CD4-positive, alpha-beta T cell (primary cell): ENCODE measurements at places on chromosomes 7 and 10. TPM values are rescaled to one million over a fixed set of nuclear protein-coding genes. Genes with fewer than 3 reads are reported as not detected.

The NKX6-2 gene
- total RNA-seq = not detected

The GRB10 gene
- 8.4 TPM for total RNA-seq

The EIF5AL1 gene
- total RNA-seq = 0.14 TPM

The HMX2 gene
- not detected for total RNA-seq

The CALU gene
- total RNA-seq = 28.4 TPM

The SUN3 gene
- total RNA-seq = not detected

The TMEM229A gene
- not detected for total RNA-seq

The PTPN20 gene
- total RNA-seq = 2.5 TPM

- no peaks in the 10 kb centered on the region for H3K27me3 ChIP-seq
- peaks cover 11% of the 10 kb centered on the region for H3K4me1 ChIP-seq
- H3K36me3 ChIP-seq = no peaks in the 10 kb centered on the region
- no peak overlapping the region for H3K4me3 ChIP-seq
- H3K27ac ChIP-seq = no peak overlapping the region
- DNase-seq = no peak
These were observed 76.8 kb downstream of the GATA3 start for GRCh38 chr10:8130973-8131911.

DNA sequence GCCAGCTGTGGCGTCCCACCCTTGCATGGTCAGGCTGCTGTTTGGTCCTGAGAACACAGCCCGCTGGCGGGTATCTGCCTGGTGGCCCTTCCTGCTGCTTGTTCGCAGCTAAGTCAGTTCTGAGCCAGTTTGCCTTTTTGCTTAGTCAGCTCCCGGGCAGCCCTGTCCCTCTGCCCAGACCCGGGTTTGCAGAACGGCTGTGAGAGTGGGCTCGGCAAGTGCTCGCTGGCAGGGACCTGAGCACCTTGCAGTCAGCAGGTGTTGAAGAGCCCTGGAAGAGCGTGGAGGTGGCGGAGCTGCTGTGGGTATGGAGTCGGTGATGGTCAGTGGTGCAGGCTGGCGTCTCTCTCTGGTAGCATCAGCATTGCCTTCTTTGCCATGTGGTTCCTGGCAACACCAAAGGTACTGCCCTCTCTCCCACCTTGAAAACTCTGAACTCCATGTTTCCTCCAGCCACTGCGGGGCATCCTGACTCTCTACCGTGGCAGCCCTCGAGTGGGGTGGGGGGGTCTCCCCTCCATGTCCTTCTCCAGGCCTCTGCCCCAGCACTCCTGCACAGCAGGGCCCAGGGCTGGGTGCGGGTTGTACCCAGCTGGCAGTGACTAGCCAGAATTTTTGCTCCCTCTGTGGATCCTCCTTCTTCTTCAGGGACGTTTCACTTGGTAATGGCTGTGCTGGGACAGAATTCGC is 4.6 kb downstream of the INPP5A start:
- H3K27me3 ChIP-seq = no peaks in the 10 kb centered on the region
- no peak overlapping the region for H3K27ac ChIP-seq
- H3K4me1 ChIP-seq = peaks cover 90% of the 10 kb centered on the region
- DNase-seq = no peak
- H3K4me3 ChIP-seq = no peak overlapping the region

- H3K36me3 ChIP-seq = no peaks in the 10 kb centered on the region
- H3K4me3 ChIP-seq = no peak overlapping the region
- H3K27me3 ChIP-seq = no peaks in the 10 kb centered on the region
These were observed 89.4 kb downstream of the ITGA8 start for GRCh38 chr10:15630353-15630752.

GRCh38 chr7:22786290-22786932 is 36.2 kb downstream of the TOMM7 start:
- no peaks in the 10 kb centered on the region for H3K27me3 ChIP-seq
- H3K27ac ChIP-seq = no peak overlapping the region
- no peak for DNase-seq
- no peak overlapping the region for H3K4me3 ChIP-seq
- no peaks in the 10 kb centered on the region for H3K36me3 ChIP-seq
- H3K4me1 ChIP-seq = no peaks in the 10 kb centered on the region

- H3K27me3 ChIP-seq = no peaks in the 10 kb centered on the region
- DNase-seq = peak; percentile 16
- peaks cover 8% of the 10 kb centered on the region for H3K36me3 ChIP-seq
- H3K4me1 ChIP-seq = peaks cover 16% of the 10 kb centered on the region
- H3K27ac ChIP-seq = peak overlapping the region; percentile 73
These were observed 75.1 kb downstream of the ANKRD61 start for GRCh38 chr7:6106140-6106904.

DNA sequence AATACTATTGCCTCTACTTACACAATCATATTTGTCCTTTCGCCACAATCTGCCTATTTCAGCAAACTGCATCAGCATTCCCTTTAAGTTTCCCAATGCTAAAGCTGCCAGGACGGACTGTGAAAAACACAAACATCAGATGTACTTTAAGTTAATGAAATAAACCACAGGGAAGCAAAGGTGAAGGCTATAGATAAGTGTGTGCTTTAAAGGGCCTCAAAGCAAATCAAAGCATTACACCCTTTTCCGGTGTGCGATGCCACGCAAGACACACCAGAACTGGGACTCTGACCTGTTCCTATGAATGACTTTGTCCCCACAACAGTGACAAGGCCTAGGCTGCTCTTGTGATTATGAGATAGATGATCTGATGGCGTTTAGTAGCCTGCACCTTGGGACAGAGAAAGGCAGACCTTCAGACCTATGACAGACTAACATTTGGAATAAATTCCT is 23.4 kb downstream of the SLC26A3 start:
- H3K27ac ChIP-seq = no peak overlapping the region
- H3K4me3 ChIP-seq = no peak overlapping the region
- H3K27me3 ChIP-seq = no peaks in the 10 kb centered on the region
- no peaks in the 10 kb centered on the region for H3K36me3 ChIP-seq

- no peak for DNase-seq
- peaks cover 3% of the 10 kb centered on the region for H3K4me1 ChIP-seq
- no peak overlapping the region for H3K27ac ChIP-seq
- H3K27me3 ChIP-seq = no peaks in the 10 kb centered on the region
- H3K4me3 ChIP-seq = no peak overlapping the region
These were observed 136.4 kb downstream of the KLF6 start for GRCh38 chr10:3648576-3648975.

DNA sequence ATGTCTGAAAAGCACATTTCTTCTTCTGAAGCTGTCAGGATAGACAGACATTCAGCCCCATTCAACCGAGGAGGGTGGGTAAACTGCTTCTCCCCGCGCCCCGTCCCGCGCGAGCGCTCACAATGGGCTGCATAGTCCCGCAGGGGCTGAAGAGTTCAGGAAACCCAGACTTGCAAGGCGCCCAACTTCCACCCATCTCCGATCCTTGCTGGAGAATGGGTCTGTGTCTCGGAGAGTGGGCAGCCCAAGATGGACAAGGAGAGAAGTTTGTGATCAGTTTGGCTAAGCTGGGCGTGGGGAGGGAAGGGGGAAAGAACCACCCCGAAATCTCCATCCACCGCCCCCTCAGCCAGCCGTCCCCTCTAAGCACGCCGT is 686 bp downstream of the AASS start:
- peak overlapping the region; percentile 76 for H3K4me3 ChIP-seq
- H3K4me1 ChIP-seq = peaks cover 14% of the 10 kb centered on the region
- no peak for DNase-seq
- peaks cover 7% of the 10 kb centered on the region for H3K27me3 ChIP-seq

DNA sequence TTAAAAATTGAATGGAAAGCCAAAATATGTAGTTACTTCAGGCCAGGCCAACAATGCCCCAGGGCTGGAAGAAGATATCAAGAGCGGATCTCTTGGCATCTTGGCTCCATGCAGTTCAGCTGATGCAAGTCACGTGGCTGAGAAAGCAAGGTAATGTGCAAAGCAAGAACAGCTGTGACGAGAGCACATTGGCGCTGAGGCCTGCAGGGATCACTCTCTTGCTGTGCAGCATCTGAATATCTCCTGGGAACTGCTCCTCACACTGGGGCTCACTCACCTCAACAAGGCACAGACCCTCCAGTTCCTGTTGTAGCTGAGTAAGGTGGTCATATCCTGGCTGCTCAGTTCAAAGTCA is 14.0 kb downstream of the AKR1B1 start:
- no peak for DNase-seq
- H3K4me3 ChIP-seq = no peak overlapping the region
- H3K36me3 ChIP-seq = peaks cover 95% of the 10 kb centered on the region
- no peaks in the 10 kb centered on the region for H3K27me3 ChIP-seq
- H3K27ac ChIP-seq = no peak overlapping the region
- no peaks in the 10 kb centered on the region for H3K4me1 ChIP-seq

- H3K4me1 ChIP-seq = no peaks in the 10 kb centered on the region
- no peak for DNase-seq
- no peaks in the 10 kb centered on the region for H3K36me3 ChIP-seq
- H3K27ac ChIP-seq = no peak overlapping the region
- no peak overlapping the region for H3K4me3 ChIP-seq
- H3K27me3 ChIP-seq = no peaks in the 10 kb centered on the region
These were observed 125.9 kb upstream of the NOBOX start for GRCh38 chr7:144529269-144529926.

- H3K27me3 ChIP-seq = no peaks in the 10 kb centered on the region
- peak overlapping the region; percentile 13 for H3K27ac ChIP-seq
- peaks cover 83% of the 10 kb centered on the region for H3K4me1 ChIP-seq
- no peak overlapping the region for H3K4me3 ChIP-seq
- peaks cover 84% of the 10 kb centered on the region for H3K36me3 ChIP-seq
These were observed 177.4 kb downstream of the CELF2 start for GRCh38 chr10:11194859-11195586.

DNA sequence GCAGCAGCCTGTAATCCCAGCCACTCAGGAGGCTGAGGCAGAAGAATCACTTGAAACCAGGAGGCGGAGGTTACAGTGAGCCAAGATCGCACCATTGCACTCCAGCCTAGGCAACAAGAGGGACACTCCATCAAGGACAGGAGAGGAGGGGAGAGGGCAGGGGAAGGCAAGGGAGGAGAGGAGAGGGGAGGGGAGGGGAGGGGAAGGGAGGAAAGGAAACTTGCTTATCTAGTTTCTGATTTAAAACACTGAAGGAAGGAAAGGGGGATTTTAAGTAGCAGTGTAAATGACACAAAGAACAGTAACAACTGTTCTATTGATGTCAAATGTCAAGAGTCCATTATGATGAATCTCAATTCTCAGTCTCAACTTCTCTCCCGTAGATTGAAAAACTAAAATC is 43.7 kb downstream of the SRPK2 start:
- H3K4me3 ChIP-seq = no peak overlapping the region
- no peak overlapping the region for H3K27ac ChIP-seq
- H3K4me1 ChIP-seq = peaks cover 56% of the 10 kb centered on the region
- no peaks in the 10 kb centered on the region for H3K36me3 ChIP-seq
- DNase-seq = no peak
- H3K27me3 ChIP-seq = no peaks in the 10 kb centered on the region

DNA sequence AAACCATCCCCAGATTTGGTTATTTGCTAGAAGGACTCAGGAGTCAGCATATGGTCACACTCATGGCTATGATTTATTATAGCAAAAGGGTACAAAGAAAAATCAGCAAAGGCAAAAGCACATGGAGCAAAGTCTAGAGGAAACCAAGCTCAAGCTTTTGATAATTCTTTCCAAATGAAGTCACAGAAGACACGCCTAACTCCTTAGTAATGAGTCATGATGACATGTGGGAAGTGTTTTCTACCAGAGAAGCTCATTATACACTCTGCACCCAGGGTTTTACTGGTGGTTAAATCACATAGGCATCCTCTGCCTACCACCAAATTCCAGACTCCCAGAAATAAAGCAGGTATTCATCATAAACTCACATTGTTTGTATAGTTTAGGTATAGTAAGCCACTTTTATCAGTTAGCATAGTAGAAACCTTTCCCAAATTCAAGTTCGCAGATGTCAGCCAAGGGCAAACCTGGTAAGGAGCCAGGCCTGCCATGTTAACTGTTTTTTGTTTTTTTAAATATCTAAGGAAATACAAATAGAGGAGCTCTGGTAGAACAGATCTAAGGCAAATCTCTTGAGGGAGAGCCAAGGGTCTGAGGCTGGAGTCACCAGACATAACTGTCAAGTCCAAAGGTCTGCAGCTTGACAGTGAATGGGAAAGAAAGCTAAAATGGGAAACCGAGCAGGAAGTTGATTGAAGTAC is 15.4 kb upstream of the HIBADH start:
- H3K36me3 ChIP-seq = no peaks in the 10 kb centered on the region
- no peak for DNase-seq
- H3K27ac ChIP-seq = no peak overlapping the region
- no peaks in the 10 kb centered on the region for H3K27me3 ChIP-seq

GRCh38 chr10:113477451-113477850 is 75.4 kb upstream of the HABP2 start:
- H3K27me3 ChIP-seq = no peaks in the 10 kb centered on the region
- no peaks in the 10 kb centered on the region for H3K4me1 ChIP-seq
- no peak overlapping the region for H3K4me3 ChIP-seq
- no peak for DNase-seq
- H3K27ac ChIP-seq = no peak overlapping the region
